ENCODE measurements at places on chromosomes 16 and 17.

- DNase-seq, result no peak
These were observed 16.0 kb downstream of the APPBP2 start for GRCh38 chr17:60510031-60510430.

- no peak for DNase-seq
These were observed 683.1 kb upstream of the SALL1 start for GRCh38 chr16:51834133-51834532.

DNA sequence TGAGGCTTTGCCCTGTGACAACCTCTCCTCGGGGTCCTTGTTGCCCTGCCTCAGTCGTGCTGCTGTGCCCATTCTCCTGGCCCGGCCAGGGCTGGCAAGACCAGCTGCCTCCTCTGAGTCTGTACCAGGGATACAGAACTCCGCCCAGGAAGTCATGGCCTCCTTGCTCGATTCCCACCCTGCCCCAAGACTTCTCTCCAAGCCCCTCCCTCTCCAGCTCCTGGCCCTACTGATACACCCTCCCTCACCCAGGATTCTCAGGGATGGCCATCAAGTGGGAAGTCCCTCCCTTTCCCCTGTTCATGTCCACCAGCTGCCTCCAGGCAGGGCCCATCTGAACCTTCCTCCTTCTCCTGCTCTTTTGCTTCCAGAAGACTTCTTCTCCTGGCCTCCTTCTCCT, 11.2 kb upstream of the TMEM208 start:
- DNase-seq, result no peak

- DNase-seq, result no peak
These were observed at the start of gene SYNGR2 for GRCh38 chr17:78168242-78168902. Gene SYNGR2 (plus strand): TSS chr17:78168581. CDS start chr17:78168617, 36 bp downstream.

DNA sequence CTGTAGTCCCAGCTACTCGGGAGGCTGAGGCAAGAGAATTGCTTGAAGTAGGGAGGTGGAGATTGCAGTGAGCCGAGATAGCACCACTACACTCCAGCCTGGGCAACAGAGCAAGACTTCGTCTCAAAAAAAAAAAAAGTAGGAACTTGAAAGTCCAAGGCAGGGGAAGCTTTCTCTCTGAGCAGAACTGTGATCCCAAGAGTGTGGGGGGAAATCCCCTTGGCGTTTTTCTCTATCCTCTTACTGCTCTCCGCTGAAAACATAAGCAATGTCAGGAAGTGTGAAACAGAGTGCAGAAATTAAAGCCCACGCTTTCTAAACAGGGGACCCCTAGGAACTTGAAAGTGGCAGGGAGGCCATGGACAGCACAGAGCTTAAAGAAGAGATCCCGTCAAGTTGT, 9.8 kb upstream of the CMTM3 start:
- DNase-seq, result no peak
